PC-3 (cell line): ENCODE measurements at places on chromosomes 3 and 15.

DNA sequence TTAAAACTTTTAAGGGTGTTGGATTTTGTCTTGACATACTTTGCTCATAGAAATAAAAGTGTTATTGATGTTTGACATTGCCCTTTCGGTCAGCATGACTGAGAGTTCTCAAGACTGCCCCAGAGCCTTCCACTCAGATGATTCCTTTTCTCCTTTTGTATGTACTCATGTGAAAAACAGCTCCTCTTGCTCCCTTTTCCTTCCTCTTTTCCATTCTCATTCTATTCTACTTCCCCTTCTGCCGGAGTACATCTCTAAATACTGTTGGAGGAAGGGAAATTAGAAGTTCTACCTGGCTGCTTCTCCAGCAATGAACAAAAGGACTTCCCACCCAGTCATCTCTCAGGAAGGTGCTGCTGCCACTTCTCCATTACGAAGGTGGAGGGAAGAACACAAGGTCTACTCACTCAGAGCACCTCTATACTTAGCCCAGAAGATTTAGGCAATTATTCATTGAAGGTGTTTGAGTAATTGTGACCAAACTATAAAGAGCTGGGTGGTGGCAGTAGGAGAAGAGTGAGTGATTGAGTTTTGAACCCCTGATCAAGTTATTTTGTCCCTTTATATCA is 163.8 kb upstream of the MBNL1 start:
- H3K27ac ChIP-seq = no peak overlapping the region
- no peaks in the 10 kb centered on the region for H3K4me1 ChIP-seq
- no peak overlapping the region for H3K4me3 ChIP-seq
- no peak for DNase-seq

DNA sequence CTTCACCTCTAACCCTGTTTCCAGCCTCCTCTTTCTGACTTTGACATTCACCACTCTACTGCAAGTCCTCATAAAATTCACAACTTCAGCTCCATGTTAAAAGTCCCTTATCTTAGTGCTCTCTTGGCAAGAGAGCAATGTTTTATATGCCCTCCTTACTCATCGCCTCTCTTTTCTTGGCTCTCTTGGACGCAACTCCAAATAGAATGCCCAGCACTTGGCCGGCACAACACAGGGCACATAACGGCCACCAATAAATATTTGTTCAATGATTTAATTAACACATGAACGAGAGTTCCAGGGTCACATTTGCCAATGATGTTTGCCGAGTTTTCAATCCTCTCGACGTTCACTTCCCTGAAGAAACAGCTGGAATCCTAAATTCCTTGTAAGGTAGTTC is 401.4 kb downstream of the ROBO1 start:
- peaks cover 15% of the 10 kb centered on the region for H3K4me1 ChIP-seq
- H3K27me3 ChIP-seq = 0 out of 2 replicates have a peak, but pooled peaks cover 5% of the 10 kb centered on the region
- no peak overlapping the region for H3K4me3 ChIP-seq
- no peaks in the 10 kb centered on the region for H3K36me3 ChIP-seq
- H3K27ac ChIP-seq = no peak overlapping the region

DNA sequence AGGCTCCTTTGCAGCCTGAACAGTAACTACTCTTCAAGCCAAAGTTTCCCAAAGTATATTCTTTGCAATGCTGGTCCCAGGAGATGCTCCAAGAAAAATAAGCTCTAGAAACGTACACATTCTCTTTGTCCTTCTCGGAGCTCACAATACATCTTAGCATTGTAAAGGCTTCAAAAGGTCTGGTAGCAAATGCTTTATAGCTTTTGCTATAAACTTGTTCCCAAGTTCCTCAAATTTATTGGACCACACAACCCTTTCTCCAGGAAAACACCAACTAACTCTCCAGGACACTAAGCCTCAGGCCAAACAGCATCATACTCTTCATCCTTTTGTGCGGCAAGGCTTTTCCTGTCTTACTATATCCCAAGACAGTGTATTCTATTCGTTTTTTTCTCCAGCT is 455.6 kb upstream of the PROK2 start:
- no peak for DNase-seq
- no peaks in the 10 kb centered on the region for H3K4me1 ChIP-seq
- H3K27me3 ChIP-seq = peaks cover 26% of the 10 kb centered on the region
- no peaks in the 10 kb centered on the region for H3K36me3 ChIP-seq
- H3K4me3 ChIP-seq = no peak overlapping the region
- no peak overlapping the region for H3K27ac ChIP-seq

DNA sequence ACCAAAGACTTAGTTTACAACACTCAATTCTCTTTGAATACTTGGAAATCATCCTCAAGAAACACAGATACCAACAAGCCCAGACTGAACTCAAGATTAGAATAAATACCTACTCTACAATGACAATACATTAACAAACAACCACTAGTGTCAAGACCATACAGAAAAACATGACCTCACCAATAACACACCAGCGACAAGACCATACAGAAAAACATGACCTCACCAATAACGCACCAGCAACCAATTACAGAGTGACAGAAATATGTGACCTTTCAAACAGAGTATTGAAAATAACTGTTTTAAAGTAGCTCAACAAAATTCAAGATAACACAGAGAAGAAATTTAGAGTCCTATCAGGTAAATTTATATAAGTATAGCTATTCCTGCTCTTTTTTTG is 876.0 kb downstream of the EPHA3 start:
- DNase-seq = no peak
- H3K4me1 ChIP-seq = no peaks in the 10 kb centered on the region
- H3K4me3 ChIP-seq = no peak overlapping the region
- no peak overlapping the region for H3K27ac ChIP-seq
- H3K27me3 ChIP-seq = no peaks in the 10 kb centered on the region
- no peaks in the 10 kb centered on the region for H3K36me3 ChIP-seq

DNA sequence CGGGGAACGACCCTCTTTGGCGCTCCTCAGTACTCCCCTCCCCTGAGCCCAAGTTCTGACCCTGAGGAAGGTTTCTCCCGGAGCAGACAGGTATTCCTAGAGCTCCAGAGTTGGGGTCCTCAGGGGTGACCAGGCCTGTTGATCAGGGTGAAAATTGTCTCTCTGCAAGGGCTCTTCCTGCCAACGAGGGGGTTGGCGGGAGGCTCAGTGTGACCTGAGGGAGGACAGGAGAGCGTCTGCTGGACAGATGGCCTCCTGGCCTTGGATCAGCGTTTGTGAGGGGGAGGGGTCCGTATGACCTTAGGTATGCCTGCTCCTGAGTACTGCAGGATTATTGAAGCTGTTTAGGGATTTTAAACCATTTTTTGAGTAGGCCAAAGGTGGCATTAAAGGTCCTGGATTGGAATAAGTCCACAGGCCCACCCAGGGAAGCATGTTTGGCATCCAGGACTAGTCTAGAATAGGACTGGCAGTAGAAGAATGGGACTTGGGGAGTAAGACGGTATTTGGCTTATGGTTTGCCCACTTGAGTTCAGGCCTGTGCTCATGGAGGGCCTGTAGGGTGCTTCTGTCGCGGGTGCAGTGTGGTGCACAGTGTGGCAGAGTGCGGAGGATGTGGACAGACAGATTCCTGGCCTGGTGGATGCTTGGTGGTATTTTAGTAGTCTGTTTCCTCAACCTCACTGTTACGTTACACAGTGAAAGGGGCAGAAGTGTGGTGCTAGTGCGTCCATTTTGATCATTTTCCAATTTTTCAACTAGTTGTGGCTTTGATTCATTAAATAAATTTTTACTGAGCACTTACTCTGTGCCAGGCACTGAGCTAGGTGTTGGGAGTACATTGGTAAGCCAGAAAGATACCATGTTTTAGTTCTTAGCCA is 959 bp downstream of the ZNF592 start:
- H3K4me3 ChIP-seq = peak overlapping the region; percentile 96
- peaks cover 37% of the 10 kb centered on the region for H3K4me1 ChIP-seq
- peak; percentile 28 for DNase-seq
- H3K36me3 ChIP-seq = peaks cover 6% of the 10 kb centered on the region; the same call in 1 of the 2 replicates

DNA sequence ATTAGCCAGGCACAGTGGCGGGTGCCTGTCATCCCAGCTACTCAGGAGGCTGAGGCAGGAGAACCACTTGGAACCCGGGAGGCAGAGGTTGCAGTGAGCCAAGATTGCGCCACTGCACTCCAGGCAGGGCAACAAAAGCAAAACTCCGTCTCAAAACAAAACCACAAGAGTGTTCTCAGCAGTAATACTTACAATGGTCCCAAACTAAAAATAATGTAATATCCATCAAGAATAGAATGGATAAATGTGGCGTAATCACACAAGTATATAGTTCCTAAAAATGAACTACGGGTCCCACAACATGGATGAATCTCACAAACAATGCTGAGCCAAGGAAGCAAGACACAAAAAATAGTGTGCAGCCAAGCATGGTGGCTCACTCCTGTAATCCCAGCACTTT is 39.2 kb downstream of the STAG1 start:
- H3K36me3 ChIP-seq = no peaks in the 10 kb centered on the region
- no peaks in the 10 kb centered on the region for H3K4me1 ChIP-seq
- H3K27me3 ChIP-seq = no peaks in the 10 kb centered on the region
- no peak for DNase-seq
- no peak overlapping the region for H3K4me3 ChIP-seq

DNA sequence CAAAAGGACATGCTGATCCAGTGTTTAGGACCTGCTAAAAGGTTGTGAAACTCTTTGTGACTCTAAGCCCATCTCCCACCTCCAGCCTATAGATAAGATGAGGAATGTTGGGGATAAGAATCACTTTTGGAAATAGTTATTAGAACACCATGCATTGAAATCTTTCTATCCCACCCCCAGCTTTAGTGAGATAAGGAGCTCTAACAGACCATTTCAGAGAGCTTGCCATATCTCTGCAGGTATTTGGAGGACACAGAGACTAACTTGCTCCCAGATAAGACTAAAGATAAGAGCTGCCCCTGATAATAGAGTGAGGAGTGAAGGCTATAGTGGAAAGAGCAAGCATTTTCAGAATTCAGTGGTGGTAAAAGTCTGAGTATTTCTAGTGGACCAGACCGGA is 53.1 kb upstream of the GNB4 start:
- no peaks in the 10 kb centered on the region for H3K36me3 ChIP-seq
- no peak overlapping the region for H3K27ac ChIP-seq
- no peaks in the 10 kb centered on the region for H3K4me1 ChIP-seq

DNA sequence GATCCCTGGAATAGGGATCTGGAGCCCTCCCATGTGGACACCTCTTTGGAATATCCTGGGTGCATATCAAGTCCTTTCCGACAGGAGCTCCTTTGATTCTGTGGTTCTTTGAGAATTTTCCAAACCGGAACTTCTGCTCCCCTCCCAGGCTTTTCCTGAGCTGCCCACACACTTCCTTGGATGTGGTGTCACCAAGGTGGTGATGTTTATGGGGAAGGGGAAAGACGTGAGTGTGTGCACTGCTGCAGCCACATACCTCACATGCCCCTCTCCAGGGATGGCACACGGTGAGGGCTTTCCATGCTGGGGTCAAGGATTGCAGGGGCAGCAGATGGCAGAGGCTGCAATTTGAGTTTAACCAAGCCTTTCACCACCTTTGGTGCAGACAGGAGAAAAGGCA is 27.9 kb upstream of the PSTPIP1 start:
- H3K4me3 ChIP-seq = no peak overlapping the region
- H3K27ac ChIP-seq = no peak overlapping the region
- peaks cover 22% of the 10 kb centered on the region for H3K27me3 ChIP-seq

DNA sequence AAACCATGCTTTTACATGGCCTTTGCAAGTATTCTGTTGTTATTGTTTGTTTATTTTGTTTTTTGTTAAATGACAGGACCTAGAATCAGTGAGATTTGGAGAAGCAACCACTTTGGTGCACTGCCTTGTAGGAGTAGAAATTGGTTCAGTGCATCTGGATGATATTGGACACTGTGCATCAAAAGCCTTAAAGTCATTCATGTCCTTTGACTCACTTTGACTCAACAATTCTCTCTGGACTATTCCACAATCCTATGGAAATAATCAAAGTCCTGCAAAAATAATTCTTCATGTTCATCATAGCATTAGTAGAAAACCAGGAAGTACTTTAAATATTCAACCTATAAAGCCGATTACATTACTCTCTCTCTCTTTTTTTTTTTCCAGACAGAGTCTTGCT is 224.8 kb downstream of the ABHD5 start:
- H3K27me3 ChIP-seq = no peaks in the 10 kb centered on the region
- DNase-seq = no peak
- no peak overlapping the region for H3K27ac ChIP-seq
- H3K4me3 ChIP-seq = no peak overlapping the region
- peaks cover 10% of the 10 kb centered on the region for H3K4me1 ChIP-seq
- no peaks in the 10 kb centered on the region for H3K36me3 ChIP-seq

GRCh38 chr3:113662824-113663223 is 33.6 kb downstream of the USF3 start:
- no peak overlapping the region for H3K4me3 ChIP-seq
- no peak overlapping the region for H3K27ac ChIP-seq
- peaks cover 3% of the 10 kb centered on the region; the same call in 1 of the 2 replicates for H3K36me3 ChIP-seq
- H3K27me3 ChIP-seq = no peaks in the 10 kb centered on the region
- H3K4me1 ChIP-seq = 0 out of 2 replicates have a peak, but pooled peaks cover under 1% of the 10 kb centered on the region
- no peak for DNase-seq

GRCh38 chr3:22265403-22265802 is 514.4 kb upstream of the ZNF385D start:
- no peak overlapping the region for H3K4me3 ChIP-seq
- H3K36me3 ChIP-seq = no peaks in the 10 kb centered on the region
- no peak for DNase-seq
- H3K4me1 ChIP-seq = peaks cover 18% of the 10 kb centered on the region
- no peaks in the 10 kb centered on the region for H3K27me3 ChIP-seq

DNA sequence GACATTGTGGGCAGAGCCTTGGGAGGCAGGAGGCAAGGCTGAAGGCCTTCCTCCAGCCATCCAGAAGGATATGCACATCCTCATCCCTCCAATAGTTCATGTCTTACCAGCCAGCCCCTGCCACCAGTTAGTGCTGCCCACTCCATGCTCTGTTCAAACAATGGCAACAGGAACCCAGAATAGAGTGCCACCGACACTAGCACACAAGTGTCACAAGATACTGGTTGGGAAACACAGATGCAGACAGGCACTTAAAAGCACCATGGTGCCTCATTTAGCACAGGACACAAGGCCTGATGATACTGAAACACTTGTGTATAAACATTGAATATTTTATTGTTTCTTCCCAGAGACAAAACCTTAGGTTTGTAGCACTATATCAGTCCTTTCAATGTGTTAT is 56.5 kb upstream of the MYO5C start:
- H3K27ac ChIP-seq = no peak overlapping the region
- H3K4me1 ChIP-seq = no peaks in the 10 kb centered on the region
- no peaks in the 10 kb centered on the region for H3K27me3 ChIP-seq
- H3K4me3 ChIP-seq = no peak overlapping the region

DNA sequence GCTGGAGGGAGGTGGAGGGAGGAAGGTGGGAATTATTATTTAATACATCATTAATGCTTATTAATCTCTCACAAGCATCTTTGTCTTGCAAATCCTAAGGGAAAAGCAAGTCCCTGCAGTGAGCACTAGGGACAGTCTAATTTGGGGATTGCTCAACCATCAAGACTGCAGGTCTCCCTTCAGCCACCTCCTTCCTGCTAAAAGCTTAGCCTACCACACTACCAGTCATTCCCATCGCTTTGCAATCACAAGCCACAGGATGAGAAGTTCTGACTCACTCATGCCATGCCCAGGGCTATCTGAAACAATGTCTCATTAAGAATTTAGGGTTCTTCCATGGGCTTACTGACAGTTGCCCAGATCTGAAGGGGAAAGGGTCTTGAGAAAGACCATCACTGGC is 51.0 kb upstream of the EIF1B start:
- H3K4me3 ChIP-seq = no peak overlapping the region
- H3K36me3 ChIP-seq = no peaks in the 10 kb centered on the region
- H3K27ac ChIP-seq = no peak overlapping the region
- H3K27me3 ChIP-seq = peaks cover 51% of the 10 kb centered on the region
- DNase-seq = peak; percentile 66
- H3K4me1 ChIP-seq = no peaks in the 10 kb centered on the region
